ENCODE measurements at places on chromosomes 2 and 18. TPM values are rescaled to one million over a fixed set of nuclear protein-coding genes. Genes with fewer than 3 reads are reported as not detected.

GRCh38 chr18:62332431-62332830 lies 7.3 kb downstream of the TNFRSF11A start:
- peaks cover 44% of the 10 kb centered on the region for H3K27me3 ChIP-seq
- no peak overlapping the region for H3K4me3 ChIP-seq
- peaks cover 10% of the 10 kb centered on the region for H3K4me1 ChIP-seq
- H3K27ac ChIP-seq = no peak overlapping the region
- H3K36me3 ChIP-seq = no peaks in the 10 kb centered on the region
- no peak for DNase-seq

DNA sequence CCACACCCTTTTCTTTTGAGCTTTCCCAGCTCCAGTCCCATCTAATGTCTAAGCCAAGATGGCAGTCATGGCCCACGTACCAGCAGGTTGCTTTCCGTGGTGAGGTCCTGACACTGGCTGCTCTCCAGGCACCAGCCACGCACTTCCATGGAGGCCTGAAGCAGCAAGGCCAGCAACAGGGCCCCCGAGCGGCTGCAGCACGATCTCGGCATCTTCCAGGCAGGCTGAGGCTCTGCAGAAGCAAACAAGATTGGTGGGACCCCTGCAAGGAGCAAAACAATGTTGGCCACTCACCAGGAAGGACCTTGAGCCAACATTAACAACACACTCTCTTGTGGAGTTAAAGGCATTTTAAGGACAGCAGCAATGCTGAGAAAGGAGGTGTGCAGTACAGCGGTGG lies 3.8 kb downstream of the POMC start:
- DNase-seq = no peak
- H3K27ac ChIP-seq = no peak overlapping the region
- H3K4me3 ChIP-seq = no peak overlapping the region

DNA sequence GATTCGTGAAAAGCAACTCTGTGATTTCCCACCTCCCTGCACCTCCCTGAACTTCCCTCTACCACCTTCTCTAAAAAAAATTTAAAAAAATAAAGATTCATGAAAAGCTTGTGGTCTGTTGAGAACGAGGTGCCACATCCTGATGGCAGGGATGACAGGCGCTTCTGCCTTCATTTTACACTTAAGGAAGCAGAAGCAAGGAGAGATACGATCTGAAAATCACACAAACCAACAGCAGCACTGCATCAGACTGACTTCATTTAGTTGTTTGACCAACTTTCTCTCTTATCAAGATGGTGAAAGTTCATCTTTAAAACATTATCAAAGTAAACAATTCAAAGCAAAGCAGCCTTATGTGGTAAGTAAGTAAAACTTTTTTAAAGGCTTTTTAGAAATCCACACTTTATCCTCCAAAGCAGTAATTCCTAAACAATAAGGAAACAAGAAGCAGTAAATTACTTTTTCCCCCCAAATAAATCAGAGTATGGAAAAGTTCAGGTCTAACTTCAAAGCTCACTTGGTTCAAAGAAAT lies 15.5 kb downstream of the WDFY1 start:
- peak overlapping the region; percentile 58 for H3K27ac ChIP-seq
- no peaks in the 10 kb centered on the region for H3K36me3 ChIP-seq
- peaks cover 16% of the 10 kb centered on the region for H3K4me1 ChIP-seq
- no peak overlapping the region for H3K4me3 ChIP-seq
- DNase-seq = peak; percentile 48

- no peak overlapping the region for H3K27ac ChIP-seq
- H3K36me3 ChIP-seq = no peaks in the 10 kb centered on the region
- peaks cover 39% of the 10 kb centered on the region for H3K27me3 ChIP-seq
- no peak for DNase-seq
Measured at GRCh38 chr2:241996100-241996499, 126.6 kb downstream of the RTP5 start.

DNA sequence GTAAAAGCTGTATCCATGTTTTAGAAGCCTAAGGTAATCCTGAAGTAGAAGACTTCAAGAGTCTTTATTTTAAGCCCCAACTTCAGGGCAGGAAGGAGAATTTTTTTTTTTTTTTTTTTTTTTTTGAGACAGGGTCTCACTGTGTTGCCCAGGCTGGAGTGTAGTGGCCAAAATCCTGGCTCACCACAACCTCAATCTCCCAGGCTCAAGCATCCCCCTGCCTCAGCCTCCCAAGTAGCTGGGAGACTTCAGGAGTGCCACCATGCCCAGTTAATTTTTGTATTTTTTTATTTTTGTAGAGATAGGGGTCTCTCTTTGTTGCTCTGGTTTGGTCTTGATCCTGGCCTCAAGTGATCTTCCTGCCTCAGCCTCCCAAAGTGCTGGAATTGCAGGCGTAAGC lies 3.3 kb upstream of the RNF152 start:
- no peaks in the 10 kb centered on the region for H3K27me3 ChIP-seq
- no peak overlapping the region for H3K27ac ChIP-seq
- no peaks in the 10 kb centered on the region for H3K36me3 ChIP-seq

RGPD4 gene
- total RNA-seq = not detected

AGXT gene
- not detected for total RNA-seq

Measured in IMR-90 (cell line).